Left hindlimb (tissue), 1 donor: ENCODE measurements at places on chromosomes 7 and 10.
A peak's percentile ranks its signal among the peaks of the same experiment; 100 is the strongest.

GRCh38 chr7:69822386-69822785 is 224.1 kb downstream of the AUTS2 start:
- no peak for DNase-seq

GRCh38 chr7:1691601-1692514 is 21.8 kb downstream of the ELFN1 start:
- peak; percentile 34 for DNase-seq

DNA sequence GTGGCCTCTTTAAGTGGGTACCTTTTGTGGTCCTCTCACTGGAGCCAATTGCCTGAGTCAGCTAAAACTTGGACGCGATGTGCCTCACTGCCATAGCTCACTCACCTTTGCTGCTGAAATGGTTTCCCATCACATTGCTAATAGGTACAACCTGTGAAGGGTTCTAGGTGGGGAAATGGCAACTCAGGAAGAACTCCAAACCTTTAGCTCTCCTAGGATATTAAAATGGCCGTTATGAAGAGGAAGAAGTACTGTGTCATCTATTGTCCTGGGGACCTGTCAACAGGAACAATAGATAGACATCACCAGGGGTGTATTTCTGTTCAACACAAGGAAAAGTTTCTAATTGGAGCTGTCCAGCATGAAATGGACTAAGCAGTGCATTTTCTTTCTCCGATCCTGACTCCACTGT is 1.2 kb upstream of the ZNF655 start:
- DNase-seq, result no peak

- no peak for DNase-seq
These were observed 363.6 kb downstream of the ANKRD30A start for GRCh38 chr10:37488792-37489657.

DNA sequence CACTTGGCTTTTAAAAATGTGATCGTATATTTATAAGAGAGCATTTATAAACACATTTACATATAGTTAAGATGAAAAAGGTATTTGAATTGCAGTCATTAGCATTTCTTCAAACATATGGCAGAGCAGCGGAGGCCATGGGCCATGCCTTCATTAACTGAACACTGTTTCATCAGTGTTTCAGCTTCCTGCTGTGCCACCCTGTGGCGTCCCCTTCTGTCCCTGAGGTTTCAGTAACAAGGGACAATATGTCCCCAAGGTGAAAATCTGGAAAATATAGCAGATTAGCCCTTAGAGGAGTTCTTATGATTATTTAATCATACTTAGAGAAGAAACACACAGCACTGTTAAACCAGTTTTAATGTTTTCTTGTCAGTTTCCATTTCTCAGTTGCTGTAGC is 577.8 kb downstream of the ETV1 start:
- no peak for DNase-seq

DNA sequence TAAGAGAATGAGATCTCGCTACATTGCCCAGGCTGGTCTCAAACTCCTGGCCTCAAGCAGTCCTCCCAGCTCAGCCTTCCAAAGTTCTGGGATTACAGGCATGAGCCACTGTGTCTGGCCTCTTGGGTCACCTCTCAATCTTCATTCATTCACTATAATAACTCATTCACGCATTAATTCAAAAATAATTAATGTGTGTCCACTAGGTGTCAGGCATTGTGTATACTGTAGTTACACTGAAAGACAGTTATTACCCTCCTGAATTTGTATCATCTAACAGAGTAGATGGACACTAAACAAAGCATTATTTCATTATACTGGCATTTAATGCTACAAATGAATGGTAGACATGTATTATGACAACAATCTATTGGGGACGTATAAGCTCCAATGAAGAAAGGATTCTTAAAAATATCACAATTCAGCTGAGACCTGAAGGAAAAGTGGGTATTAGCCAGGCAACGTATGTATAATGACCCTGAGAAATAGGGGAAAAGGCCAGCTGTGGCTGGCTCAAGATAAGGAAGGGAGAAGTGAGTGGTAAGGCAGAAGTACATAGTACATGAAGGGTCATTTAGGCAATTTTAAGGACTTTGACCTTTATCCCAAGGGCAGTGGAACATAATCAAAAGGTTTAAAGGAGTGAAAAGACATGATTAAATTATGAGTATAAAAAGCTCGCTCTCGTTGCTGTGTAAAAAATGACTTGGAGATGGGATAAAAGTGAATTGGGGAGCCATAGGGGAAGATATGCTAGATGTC is 150.7 kb downstream of the BTAF1 start:
- no peak for DNase-seq

- no peak for DNase-seq
These were observed 112.8 kb downstream of the CACNA2D1 start for GRCh38 chr7:82330706-82331215.

- DNase-seq, result no peak
These were observed 188.1 kb downstream of the MYOF start for GRCh38 chr10:93293999-93294398.

DNA sequence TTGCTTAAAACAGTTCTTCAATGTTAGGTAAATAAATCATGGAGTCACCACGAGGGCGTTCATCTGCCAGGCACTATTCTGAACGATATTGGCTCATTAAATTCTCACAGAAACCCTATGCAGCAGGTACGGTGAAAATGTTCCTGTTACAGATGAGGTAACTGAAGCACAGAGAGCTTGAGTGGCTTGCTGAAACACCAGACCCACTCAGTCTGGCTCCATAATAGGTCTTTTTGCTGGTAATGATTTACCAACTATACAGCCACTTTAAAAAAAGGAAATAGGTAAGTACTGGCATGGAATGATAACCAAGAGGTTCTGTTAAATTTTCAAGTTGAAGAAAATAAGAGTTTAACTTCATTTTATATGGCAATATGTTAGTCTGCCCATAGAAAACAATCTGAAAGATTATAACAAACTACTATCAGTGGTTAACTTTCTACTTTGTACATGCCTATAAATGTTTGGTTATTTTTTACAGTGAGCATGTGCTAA is 1.3 kb upstream of the TM9SF3 start:
- DNase-seq, result no peak

- no peak for DNase-seq
These were observed 76.2 kb downstream of the CYP51A1 start for GRCh38 chr7:92058040-92058439.

DNA sequence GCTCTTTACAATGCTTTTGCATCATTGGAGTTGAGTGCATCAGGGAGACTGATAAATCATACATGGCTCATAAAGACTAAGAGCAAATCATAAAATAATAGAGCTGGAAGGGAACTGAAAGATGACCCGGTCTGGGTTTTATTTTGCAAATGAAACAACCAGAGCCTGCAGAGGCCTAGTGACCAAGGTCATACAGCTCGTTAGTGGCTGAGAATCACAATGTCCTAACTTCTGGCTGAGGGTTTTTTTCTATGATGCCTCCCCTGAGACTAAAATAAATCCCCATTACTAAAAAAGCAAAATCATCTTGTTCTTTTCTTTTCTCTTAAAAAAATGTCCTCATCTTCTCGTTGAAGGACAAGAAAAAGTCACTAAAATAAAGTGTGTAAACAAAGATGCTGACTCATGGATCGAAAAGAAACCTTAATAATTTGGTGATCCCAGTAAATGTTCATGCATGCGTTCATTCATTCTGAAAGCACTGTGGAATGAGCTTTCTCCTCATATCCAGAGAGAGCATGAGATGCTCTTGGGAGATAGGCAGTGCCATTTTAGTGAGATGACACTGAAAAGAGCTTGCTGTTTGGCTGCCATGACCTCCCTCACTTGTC is 107.8 kb upstream of the PHYHIPL start:
- no peak for DNase-seq

- peak; percentile 45 for DNase-seq
These were observed 4.0 kb downstream of the SFMBT2 start for GRCh38 chr10:7406712-7407333.

DNA sequence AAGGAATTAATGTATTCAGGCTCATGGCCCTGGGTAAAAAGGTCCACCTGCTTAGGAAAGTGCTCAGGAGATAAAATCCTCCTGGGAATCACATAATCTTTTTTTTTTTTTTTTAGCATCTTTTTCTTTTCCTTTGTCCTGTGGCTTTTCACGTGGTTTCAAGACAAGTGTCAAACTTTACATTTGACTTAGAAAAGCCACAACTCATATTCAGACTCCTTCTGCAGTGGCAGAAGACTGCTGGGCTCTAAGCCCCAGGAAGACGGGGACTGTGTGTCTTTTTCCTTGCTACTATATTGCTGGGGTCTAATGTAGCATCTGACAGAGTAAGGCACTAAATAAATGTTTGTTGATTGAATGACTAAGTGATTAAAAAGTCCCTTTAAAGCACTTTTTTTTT is 127.5 kb upstream of the ANKRD1 start:
- no peak for DNase-seq

DNA sequence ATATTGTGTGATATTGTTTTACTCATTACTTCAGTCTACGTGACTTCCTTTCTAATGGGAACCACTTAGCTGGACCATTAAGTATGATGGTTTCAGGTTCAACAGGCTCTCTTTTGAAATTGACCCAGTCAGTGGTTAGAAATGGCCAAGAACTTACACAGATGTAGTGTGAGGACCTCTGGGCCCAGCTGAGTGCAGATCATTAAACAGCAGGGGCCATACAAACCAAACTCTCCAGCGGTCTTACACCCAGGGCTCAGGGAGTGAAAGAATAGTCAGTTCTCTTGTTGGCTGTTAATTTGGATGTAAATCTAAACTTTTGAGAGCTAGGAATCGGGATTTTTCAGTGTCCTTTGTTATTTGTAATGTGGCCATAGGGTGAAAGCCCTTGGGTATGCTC is 107.3 kb downstream of the CELF2 start:
- DNase-seq, result no peak

- peak; percentile 87 for DNase-seq
These were observed 122.7 kb downstream of the CUL2 start for GRCh38 chr10:34967335-34967880.

DNA sequence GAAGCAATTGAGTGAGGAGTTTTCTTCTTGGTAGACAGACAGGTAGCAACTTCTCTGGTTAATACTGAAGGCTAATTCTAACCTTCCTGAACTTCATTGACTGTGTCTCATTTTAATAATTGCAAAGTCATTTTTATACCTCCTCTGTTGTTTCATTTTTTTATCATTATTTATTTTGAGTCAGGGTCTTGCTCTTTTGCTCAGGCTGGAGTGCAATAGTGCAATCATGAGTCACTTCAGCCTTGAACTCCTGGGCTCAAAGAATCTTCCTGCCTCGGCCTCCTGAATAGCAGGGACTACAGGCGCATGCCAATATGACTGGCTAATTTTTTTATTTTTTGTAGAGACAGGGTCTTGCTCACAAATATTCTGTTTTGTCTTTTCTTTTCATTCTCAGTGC is 45.4 kb downstream of the APBB1IP start:
- DNase-seq, result no peak

GRCh38 chr7:122219253-122219865 is 75.3 kb upstream of the AASS start:
- DNase-seq, result no peak

DNA sequence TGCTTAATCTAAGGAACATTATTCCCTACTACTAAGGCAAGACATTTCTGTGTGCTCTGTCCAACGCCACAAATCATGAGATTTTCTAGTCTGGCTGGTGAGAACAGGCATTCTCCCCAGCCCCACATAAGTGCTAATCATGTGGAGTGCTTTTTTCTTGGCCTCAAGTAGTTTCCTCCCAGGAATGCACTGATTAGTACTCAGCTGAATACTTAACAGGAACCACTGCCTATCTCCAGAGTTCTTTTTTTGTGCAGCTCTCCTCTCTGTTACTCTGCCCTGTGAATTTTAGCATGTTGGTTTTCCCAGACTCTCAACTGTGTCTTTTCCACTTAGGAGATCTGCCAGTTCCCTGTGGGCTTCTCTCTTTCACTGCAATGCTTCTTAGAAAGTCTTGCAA is 1098.5 kb upstream of the LRRTM3 start:
- DNase-seq, result peak; percentile 28

DNA sequence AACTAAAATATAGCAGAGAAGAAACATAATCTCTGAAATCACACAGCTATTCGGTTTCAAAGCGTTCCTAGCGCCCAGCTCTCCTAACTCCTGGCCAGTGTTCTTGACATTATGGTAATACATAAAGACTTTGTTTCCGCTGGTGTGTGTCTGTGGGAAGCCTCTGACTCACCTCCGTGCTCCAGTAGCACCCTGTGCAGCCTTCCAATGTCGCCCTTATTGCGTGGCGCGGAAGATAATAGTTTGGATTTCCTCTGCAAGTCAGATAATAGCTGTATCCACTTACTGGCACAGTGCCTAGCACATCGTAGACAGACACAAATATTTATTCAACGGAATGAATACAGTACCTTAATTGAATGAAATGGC is 570 bp downstream of the BMS1 start:
- no peak for DNase-seq

- no peak for DNase-seq
These were observed 34.0 kb upstream of the DLD start for GRCh38 chr7:107856806-107857540.

DNA sequence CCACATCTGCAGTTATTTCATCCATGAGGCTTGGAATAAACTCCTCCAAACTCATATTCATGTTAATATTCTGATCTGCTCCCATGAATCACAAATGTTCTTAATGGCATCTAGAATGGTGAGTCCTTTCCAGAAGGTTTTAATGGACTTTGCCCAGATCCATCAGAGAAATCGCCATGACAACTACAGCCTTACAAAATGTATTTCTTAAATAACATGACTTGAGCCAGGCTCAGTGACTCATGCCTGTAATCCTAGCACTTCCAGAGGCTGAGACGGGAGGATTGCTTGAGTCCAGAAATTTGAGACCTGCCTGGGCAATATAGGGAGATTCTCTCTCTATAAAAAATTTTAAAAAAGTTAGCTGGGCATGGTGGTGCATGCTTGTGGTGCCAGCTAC is 102.1 kb upstream of the TMEM168 start:
- DNase-seq, result no peak
